ENCODE measurements at places on chromosomes 2 and 18. TPM values are rescaled to one million over a fixed set of nuclear protein-coding genes. Genes with fewer than 3 reads are reported as not detected.

- peaks cover 32% of the 10 kb centered on the region for H3K4me1 ChIP-seq
- no peak for DNase-seq
- no peaks in the 10 kb centered on the region for H3K36me3 ChIP-seq
- H3K27me3 ChIP-seq = no peaks in the 10 kb centered on the region
- no peak overlapping the region for H3K4me3 ChIP-seq
- H3K27ac ChIP-seq = no peak overlapping the region
Measured at GRCh38 chr2:8310557-8311455, 371.1 kb upstream of the ID2 start.

DNA sequence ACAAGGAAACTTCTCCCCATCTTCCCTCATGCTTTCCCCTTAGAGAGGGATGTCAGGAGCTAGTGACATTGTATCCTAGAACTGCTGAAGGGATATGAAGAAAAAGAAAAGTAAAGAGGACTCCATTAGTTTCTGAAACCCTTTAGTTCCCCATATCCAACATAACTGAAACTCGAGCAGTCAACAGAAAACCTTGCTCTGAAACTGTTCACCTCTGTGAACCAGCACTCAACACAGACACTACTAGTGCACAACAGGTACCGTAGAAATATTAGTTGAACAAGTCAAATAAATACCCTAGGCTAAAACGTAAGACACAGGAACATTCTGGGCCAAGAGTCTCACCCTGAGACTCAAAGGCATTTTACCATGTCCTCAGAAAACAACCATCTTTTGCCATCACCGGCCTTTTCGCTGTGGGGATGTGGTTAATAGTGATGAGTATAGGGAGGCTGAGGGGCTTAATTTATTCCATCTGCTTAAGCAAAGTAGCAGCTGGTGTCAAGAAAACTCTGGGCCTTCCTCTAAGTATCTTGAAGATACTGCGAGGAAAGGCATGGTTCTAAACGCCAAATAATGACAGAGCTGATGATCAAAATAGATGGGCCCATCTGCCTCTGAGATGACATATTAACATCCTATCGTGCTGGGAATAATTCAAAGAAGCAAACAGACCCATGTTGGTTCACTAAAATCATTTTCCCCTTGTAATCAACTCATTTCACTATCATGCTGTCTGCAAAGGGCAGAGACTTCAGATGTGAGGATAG is 156.8 kb downstream of the STK39 start:
- peaks cover 5% of the 10 kb centered on the region for H3K36me3 ChIP-seq
- H3K27ac ChIP-seq = no peak overlapping the region
- H3K4me1 ChIP-seq = peaks cover 14% of the 10 kb centered on the region
- H3K4me3 ChIP-seq = no peak overlapping the region

GRCh38 chr2:159297042-159297707 is 10.7 kb upstream of the WDSUB1 start:
- no peak overlapping the region for H3K27ac ChIP-seq
- H3K36me3 ChIP-seq = no peaks in the 10 kb centered on the region
- DNase-seq = no peak
- H3K4me3 ChIP-seq = no peak overlapping the region

DNA sequence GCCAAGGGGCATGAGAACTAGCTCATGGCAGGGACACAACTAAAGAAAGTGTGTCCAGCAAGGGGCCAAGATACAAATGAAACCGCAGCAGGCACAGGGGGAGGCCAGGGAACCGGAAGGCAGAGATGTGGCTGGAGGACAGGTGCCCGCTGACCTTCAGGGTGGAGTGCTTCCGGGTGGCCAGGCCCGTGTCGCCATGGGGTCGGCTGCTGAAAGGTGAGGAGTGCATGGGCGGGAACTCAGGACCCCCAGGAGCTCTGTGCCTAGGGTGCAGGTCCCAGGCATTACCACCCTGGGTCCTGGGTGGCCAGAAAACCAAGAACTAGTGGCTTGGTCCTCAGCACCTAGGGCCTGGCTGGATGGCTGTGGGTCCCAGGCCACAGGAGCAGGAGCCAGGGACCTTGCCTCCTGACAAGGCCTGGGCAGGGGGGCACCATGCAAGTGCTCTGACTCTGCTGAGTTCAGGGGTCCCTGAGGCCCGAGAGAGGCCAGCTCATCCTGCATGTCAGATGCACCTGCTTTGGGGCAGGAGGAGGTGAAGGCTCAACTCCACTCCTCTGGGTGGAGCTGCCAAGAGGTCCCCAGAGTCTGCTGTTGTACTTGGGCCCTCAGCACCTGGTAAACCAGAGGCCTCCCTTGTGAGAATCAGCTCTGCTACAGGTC is 50.9 kb downstream of the CENPO start:
- H3K4me1 ChIP-seq = no peaks in the 10 kb centered on the region
- no peak for DNase-seq
- no peaks in the 10 kb centered on the region for H3K36me3 ChIP-seq
- H3K27me3 ChIP-seq = no peaks in the 10 kb centered on the region

DNA sequence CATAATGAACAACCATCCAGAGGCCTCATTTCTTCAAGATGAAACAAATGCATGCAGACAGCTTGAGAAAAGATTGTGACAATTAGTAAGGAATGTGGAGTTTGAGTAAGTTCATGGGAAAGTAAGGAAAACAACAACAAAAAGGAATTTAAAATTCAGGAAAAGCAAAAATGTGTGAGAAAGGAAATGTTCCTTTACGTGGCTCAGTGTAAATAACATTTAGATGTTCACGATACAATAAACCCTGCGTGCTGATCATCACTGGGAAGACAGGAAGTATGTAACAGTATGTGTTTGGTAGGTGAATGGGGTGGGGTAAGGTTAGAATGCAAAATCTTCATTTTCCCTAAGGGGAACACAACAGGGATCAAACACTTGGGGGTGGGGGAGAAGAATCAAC is 72.7 kb downstream of the TRIP12 start:
- H3K4me1 ChIP-seq = peaks cover 49% of the 10 kb centered on the region
- DNase-seq = no peak
- peak overlapping the region; percentile 71 for H3K4me3 ChIP-seq
- H3K27me3 ChIP-seq = no peaks in the 10 kb centered on the region
- peaks cover 14% of the 10 kb centered on the region for H3K36me3 ChIP-seq

DNA sequence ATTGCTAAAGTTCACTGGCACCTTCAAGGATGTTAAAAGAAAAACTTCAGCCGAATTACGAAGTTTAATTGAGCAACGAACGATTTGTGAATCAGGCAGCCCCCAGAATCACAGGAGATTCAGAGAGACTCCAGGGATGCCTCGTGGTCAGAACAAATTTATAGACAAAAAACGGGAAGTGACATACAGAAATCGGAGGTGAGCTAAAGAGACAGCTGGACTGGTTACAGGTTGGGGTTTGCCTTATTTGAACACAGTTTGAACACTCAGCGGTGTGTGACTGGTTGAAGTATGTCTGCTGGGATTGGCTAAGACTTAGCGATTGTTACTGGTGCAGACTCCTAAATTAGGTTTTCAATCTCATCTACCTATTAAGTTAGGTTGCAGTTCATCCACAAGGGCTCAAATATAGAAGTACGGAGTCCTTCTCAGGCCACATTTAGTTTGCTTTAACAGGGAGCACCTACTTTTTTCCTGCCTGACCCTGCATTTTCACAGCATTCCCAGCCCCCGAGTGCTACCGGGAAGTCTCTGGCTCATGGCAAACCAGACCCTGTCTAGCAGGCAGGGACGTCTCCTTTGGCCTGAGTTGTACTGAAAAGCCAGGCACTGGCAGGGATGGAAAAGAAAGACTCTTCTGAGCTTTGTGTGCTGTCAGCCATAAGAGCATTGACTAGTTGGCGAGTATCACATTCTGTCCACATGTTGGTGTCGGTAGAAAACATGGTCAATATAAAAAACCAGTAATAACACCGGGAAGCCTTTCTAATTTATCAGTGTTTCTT is 41.1 kb downstream of the CDCA7 start:
- H3K27ac ChIP-seq = no peak overlapping the region
- no peaks in the 10 kb centered on the region for H3K36me3 ChIP-seq
- H3K27me3 ChIP-seq = peaks cover 19% of the 10 kb centered on the region
- no peaks in the 10 kb centered on the region for H3K4me1 ChIP-seq
- DNase-seq = no peak

GRCh38 chr2:241968417-241968816 is 98.9 kb downstream of the RTP5 start:
- H3K27ac ChIP-seq = no peak overlapping the region
- H3K4me3 ChIP-seq = no peak overlapping the region
- peaks cover 10% of the 10 kb centered on the region for H3K36me3 ChIP-seq
- H3K27me3 ChIP-seq = no peaks in the 10 kb centered on the region
- no peak for DNase-seq

DNA sequence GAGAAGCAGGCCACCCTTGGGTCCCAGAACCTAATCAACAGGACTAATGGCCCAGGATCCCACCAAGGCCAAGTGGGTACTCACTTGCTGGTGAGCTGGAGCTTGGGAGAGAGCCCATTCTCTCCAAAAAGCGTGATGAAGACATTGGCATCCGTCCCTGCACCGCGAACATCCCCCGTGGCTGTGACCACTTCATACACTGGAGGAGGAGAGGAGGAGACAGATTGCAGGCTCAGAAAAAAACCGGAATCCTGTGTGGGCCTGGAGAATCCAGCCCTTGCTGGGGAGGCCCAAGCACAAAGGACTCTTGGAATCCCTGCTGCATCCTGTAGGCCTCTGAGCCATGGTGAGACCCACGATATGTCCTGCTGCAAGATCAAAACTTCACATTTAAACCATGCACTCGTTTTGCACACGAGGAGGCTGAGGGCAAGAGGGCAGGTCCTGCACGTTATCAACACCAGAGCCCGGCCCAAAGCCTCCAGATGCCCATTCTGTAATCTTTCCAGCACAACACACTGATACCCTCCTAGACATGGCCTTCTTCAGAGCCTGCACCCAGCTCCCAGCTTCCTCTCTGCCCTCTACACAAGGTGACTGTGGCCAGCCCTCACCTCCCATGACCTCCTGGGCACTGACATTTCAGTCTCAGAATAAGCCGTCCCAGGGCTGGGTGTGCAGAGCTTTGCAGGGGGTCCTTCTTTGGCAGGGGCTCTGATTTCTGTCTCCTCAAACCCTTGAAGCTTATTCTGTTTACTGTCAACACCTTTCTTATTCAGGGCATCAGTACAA is 7.8 kb downstream of the LOXHD1 start:
- no peaks in the 10 kb centered on the region for H3K4me1 ChIP-seq
- H3K4me3 ChIP-seq = no peak overlapping the region
- no peaks in the 10 kb centered on the region for H3K36me3 ChIP-seq
- no peak for DNase-seq

DNA sequence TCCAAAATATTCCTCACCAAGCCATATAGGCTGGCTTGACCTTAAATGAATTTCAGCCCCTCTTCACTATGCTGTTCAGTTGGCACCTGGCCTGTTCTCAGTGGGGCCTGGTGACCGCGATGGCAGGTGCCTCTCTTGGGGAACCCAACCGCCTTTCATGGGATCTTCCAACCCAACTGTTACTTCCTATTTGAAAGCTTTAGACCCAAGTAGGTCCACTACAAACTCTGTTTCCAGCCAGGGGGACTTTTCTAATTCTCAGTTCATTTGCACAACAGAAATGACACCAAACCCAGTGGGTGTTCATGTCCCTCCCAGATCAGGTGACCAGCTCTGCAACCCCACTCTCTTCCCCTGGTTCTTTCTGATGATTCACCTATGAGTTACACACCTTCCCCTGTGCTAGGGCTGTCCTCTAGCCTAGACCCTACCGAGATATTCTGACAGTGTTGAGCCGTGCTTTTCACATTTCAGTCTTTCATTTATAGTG is 35.6 kb upstream of the NDUFV2 start:
- no peak overlapping the region for H3K4me3 ChIP-seq
- no peaks in the 10 kb centered on the region for H3K4me1 ChIP-seq

DNA sequence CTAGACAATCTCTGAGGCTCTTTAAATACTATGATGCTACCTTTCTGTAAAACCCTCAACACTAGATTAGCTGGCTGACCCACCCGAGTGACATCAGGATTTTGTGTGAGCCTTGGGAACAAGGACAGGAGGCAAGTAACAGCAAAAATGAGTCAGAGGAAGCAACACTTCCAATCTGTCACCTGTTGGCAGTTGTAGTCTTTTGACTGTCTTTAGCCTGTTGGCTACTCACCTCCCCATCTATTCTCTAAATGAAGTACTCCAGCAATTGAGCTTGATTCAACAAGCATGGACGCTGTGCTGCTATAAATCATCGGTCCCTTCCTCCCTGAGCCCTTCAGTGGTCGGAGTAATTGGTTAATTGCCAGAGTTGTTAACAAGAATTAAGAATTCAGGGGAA is 898.7 kb downstream of the BCL11A start:
- no peaks in the 10 kb centered on the region for H3K27me3 ChIP-seq
- DNase-seq = no peak
- H3K4me1 ChIP-seq = no peaks in the 10 kb centered on the region
- no peak overlapping the region for H3K27ac ChIP-seq
- no peak overlapping the region for H3K4me3 ChIP-seq

GRCh38 chr18:75962036-75962572 is 532.9 kb downstream of the ZNF516 start:
- H3K27me3 ChIP-seq = no peaks in the 10 kb centered on the region
- no peaks in the 10 kb centered on the region for H3K4me1 ChIP-seq
- H3K4me3 ChIP-seq = no peak overlapping the region
- no peaks in the 10 kb centered on the region for H3K36me3 ChIP-seq
- H3K27ac ChIP-seq = no peak overlapping the region
- DNase-seq = no peak

- H3K4me3 ChIP-seq = no peak overlapping the region
- H3K36me3 ChIP-seq = no peaks in the 10 kb centered on the region
- no peaks in the 10 kb centered on the region for H3K27me3 ChIP-seq
- no peaks in the 10 kb centered on the region for H3K4me1 ChIP-seq
- DNase-seq = no peak
- H3K27ac ChIP-seq = no peak overlapping the region
Measured at GRCh38 chr2:110837446-110838409, 105.4 kb downstream of the ACOXL start.

DNA sequence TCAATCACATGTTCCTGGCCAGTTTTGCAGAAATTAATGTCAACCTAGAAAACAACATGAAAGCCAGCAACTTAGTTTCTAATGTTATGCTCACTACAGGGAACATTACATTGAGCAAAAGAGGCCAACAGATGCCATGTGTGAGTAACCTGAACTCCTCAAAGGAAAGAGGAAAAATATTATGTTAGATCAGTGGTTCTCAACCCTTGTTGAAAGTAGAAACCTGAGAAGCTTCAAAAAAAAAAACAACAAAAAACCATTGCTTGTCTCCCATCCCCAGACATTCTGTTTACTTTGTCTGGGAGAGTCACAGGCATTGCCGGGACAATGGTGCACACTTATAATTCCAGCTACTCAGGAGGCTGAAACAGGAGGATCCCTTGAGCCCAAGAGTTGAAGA is 57.7 kb downstream of the METTL4 start:
- H3K4me3 ChIP-seq = no peak overlapping the region
- no peak overlapping the region for H3K27ac ChIP-seq
- no peaks in the 10 kb centered on the region for H3K36me3 ChIP-seq
- no peaks in the 10 kb centered on the region for H3K27me3 ChIP-seq
- no peak for DNase-seq

GRCh38 chr2:171630812-171631626 is 56.2 kb upstream of the DYNC1I2 start:
- H3K27ac ChIP-seq = no peak overlapping the region
- H3K4me3 ChIP-seq = no peak overlapping the region
- no peaks in the 10 kb centered on the region for H3K36me3 ChIP-seq
- H3K4me1 ChIP-seq = no peaks in the 10 kb centered on the region
- no peak for DNase-seq
- no peaks in the 10 kb centered on the region for H3K27me3 ChIP-seq

GRCh38 chr2:27860111-27860510 is 30.1 kb downstream of the RBKS start:
- H3K36me3 ChIP-seq = no peaks in the 10 kb centered on the region
- H3K27me3 ChIP-seq = no peaks in the 10 kb centered on the region
- no peak for DNase-seq

The UGT1A10 gene
- total RNA-seq = not detected

The EPAS1 gene
- total RNA-seq = 4.4 TPM

The MARS2 gene
- 13.6 TPM for total RNA-seq

The TEKT4 gene
- total RNA-seq = not detected

The GRHL1 gene
- 1.8 TPM for total RNA-seq

The ATOH8 gene
- not detected for total RNA-seq

All from CD4-positive, CD25-positive, alpha-beta regulatory T cell (primary cell).